A549 treated with ZK216348 at 1 μM for 4 hours (cell line): ENCODE measurements at places on chromosomes 16 and 17. TPM values are rescaled to one million over a fixed set of nuclear protein-coding genes. Genes with fewer than 3 reads are reported as not detected.

DBF4B gene
- total RNA-seq: 19.4 to 30.5 TPM (median 26.9 TPM) in 5 replicates

HBQ1 gene
- total RNA-seq: 4.3 to 9.0 TPM (median 7.2 TPM) in 5 replicates

WDR59 gene
- total RNA-seq: 23.4 to 34.2 TPM (median 31.0 TPM) in 5 replicates

ENPP7 gene
- total RNA-seq: not detected in 5 replicates

SPATA22 gene
- total RNA-seq: not detected in 5 replicates

PRSS27 gene
- 1.0 to 2.2 TPM (median 1.8 TPM) in 5 replicates for total RNA-seq

KIF2B gene
- total RNA-seq: not detected in 5 replicates

ZNF23 gene
- 4.9 to 9.6 TPM (median 6.0 TPM) in 5 replicates for total RNA-seq

ZNF18 gene
- 4.6 to 7.9 TPM (median 5.0 TPM) in 5 replicates for total RNA-seq

ZFHX3 gene
- 5.1 to 9.9 TPM (median 7.3 TPM) in 5 replicates for total RNA-seq

GOSR2 gene
- total RNA-seq: 31.1 to 42.3 TPM (median 39.7 TPM) in 5 replicates

TP53TG3F gene
- total RNA-seq: 0.07 to 0.26 TPM in 2 of 5 replicates, not detected in the others

JUP gene
- 60.0 to 143 TPM (median 119 TPM) in 5 replicates for total RNA-seq

CES3 gene
- 1.7 to 4.1 TPM (median 2.0 TPM) in 5 replicates for total RNA-seq

CDRT15 gene
- total RNA-seq: not detected in 5 replicates

CTF1 gene
- 0.14 to 0.32 TPM (median 0.30 TPM) in 3 of 5 replicates, not detected in the others for total RNA-seq

ERCC4 gene
- total RNA-seq: 2.9 to 9.6 TPM (median 7.2 TPM) in 5 replicates

OR1A1 gene
- not detected in 5 replicates for total RNA-seq

PPM1E gene
- total RNA-seq: 0.02 to 0.09 TPM (median 0.05 TPM) in 5 replicates

OR3A3 gene
- total RNA-seq: 0.07 TPM in 1 of 5 replicates, not detected in the others

PRSS53 gene
- total RNA-seq: 0.59 to 2.0 TPM (median 1.3 TPM) in 5 replicates

ZNF597 gene
- 0.85 to 1.3 TPM (median 0.95 TPM) in 5 replicates for total RNA-seq

SCARF1 gene
- 0.25 to 0.39 TPM (median 0.33 TPM) in 5 replicates for total RNA-seq

TLCD2 gene
- total RNA-seq: 1.3 to 2.0 TPM (median 1.6 TPM) in 5 replicates

CSH1 gene
- total RNA-seq: not detected in 5 replicates

KRTAP17-1 gene
- total RNA-seq: not detected in 5 replicates

HEATR9 gene
- not detected in 5 replicates for total RNA-seq

MYH3 gene
- 0.44 to 1.4 TPM (median 1.2 TPM) in 5 replicates for total RNA-seq

AXIN2 gene
- 0.69 to 1.5 TPM (median 1.1 TPM) in 5 replicates for total RNA-seq

PMP22 gene
- 203 to 258 TPM (median 226 TPM) in 5 replicates for total RNA-seq
